T-cell (primary cell): ENCODE measurements at places on chromosomes 4 and X. TPM values are rescaled to one million over a fixed set of nuclear protein-coding genes. Genes with fewer than 3 reads are reported as not detected.

GRCh38 chr4:89357787-89358186 lies 50.2 kb upstream of the GPRIN3 start:
- no peak for DNase-seq

DNA sequence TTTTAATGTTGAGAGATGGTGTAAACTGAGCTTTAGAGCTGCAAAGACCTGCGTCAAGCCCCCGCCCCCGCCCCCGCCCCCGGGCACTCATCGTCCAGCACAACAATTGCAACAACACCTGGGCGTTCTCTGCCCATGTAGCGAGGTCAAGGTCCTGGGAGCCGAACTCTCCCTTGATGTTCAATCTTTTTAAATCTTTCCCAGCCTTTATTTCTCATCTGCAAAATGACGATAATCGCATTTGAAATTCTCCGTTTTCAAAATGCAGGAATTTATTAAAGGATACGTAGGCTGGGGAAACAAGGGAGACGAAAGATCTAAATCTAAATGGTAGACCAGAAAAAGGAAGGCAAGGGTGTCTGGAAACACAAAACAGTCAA lies 648 bp upstream of the MSMO1 start:
- no peak for DNase-seq

ETDB gene
- not detected for total RNA-seq

DNA sequence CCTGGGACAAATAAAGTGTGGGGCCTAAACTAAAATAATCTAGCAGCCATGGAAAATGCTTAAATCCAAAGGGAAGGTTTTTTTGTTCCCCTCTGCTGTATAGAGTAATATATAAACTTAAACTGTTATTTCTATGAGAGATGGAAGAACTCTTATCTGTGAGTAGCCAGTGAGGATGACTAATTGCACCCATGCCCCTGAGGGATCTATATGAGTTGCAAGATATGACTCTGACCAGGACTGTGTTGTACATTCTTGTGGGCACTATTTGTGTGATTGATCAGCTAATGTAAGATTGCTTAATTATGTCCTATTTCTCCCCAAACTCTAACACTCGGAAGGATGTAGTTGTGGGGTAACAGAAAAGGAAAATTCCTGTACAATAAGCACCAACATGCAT lies 35.2 kb upstream of the AMBN start:
- DNase-seq, result no peak

GRCh38 chrX:102624105-102624504 lies 24.8 kb downstream of the ARMCX5 start:
- no peak for DNase-seq

DNA sequence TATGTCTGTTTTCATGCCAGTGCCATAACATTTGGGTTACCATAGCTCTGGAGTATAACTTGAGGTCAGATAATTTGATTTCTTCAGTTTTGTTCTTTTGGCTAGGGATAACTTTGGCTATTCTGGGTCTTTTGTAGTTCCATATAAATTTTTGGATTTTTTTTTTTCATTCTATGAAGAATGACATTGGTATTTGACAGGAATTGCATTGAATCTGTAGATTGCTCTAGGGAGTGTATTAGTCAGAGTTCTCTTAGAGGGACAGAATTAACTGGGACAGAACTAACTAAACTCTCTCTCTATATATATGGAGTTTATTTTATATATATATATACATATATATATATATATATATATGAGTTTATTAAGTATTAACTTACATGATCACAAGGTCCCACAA lies 32.2 kb upstream of the SLIT2 start:
- DNase-seq, result no peak

DNA sequence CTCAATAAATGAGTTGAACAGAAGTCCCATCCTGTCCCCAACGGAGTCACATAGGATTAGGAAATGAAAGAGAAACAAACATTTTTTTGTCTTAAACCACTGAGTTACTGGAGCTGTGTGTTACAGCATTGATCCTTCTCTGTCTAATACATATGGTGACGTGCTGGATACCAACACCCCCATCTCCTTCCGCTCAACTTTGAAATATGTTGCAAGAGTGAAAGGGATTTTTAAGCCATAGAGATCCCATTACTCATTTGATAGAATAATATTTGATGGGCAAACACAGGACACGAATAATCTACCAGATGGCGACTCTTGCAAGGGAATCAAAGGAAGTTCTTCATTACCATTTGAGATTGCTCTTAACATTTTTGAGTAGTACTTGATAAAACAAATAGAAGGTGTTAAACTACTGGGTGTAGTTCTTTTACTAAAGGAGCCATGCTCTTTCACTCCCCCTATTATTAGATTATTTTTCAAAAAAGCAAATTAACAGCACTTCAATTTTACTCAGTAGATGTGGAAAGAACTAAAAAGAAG lies 140.5 kb downstream of the PACRGL start:
- no peak for DNase-seq

- no peak for DNase-seq
These were observed 325.7 kb downstream of the PCDH7 start for GRCh38 chr4:31045724-31046318.

GIMD1 gene
- total RNA-seq, result not detected
